CD8-positive, alpha-beta memory T cell (primary cell): ENCODE measurements at places on chromosomes 11 and 22.
A peak's percentile ranks its signal among the peaks of the same experiment; 100 is the strongest.

DNA sequence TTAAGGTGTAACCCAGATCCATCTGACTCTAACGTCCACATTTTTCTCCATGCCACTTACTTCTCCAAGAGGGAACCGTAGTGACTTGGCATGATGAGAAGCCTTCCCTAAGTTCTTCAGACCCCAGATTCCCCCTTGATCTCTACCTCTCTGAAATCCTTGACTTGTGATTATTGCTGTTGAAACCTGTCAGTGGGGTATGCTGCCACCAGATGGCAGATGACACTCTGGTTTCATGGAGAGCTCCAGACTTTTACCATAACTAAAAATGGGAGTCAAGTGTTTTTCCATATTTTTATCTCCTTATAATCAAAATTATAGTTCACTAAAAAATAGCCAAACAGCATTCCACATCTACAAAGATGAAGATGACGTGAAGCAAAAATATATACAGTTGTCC lies 504.2 kb downstream of the SOX6 start:
- H3K4me1 ChIP-seq: no peaks in the 10 kb centered on the region
- no peak overlapping the region for H3K4me3 ChIP-seq
- DNase-seq: no peak

- H3K4me1 ChIP-seq: no peaks in the 10 kb centered on the region
- H3K4me3 ChIP-seq: no peak overlapping the region
- no peak overlapping the region for H3K27ac ChIP-seq
Observed at GRCh38 chr22:32745251-32745995, 56.1 kb upstream of the TIMP3 start.

GRCh38 chr11:124970925-124971324 lies 16.9 kb downstream of the CCDC15 start:
- no peak overlapping the region for H3K4me3 ChIP-seq
- no peaks in the 10 kb centered on the region for H3K4me1 ChIP-seq
- DNase-seq: no peak
- no peaks in the 10 kb centered on the region for H3K36me3 ChIP-seq
- H3K27ac ChIP-seq: no peak overlapping the region

DNA sequence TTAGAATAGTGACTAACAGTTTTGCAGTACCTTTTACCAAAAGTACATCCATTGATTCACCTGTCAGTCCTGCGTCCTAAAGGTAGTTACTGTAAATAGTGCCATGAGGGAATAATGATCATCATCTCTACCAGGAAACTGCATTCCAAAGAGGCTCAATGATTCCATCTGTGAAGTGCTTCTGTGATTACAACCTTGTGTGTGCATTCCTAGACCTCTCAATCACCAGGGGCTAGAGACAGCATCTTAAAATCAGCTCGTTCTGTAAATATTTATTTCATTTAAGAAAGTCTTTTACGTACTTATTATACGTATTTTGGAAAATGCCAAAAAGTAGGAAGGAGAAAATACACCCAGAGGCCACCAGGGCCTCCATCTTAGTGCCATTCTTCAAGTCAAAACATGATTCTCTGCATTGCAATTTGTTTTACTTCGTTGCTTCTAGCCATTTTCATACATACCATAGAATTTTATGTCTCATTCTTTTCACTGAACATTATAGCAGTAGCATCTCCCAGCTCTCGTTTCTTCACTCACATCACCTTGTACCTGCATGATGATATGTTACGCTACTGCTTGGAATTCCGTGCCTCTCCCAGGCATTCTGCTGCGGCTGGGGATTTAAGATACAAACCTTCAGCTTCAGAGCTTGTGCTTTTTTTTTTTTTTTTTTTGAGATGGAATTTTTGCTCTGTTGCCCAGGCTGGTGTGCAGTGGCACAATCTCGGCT lies 117.0 kb downstream of the SEZ6L start:
- no peak for DNase-seq
- no peaks in the 10 kb centered on the region for H3K4me1 ChIP-seq
- peaks cover 7% of the 10 kb centered on the region for H3K27me3 ChIP-seq
- H3K27ac ChIP-seq: no peak overlapping the region

GRCh38 chr11:65858681-65859087 lies 704 bp upstream of the CFL1 start:
- H3K27me3 ChIP-seq: no peaks in the 10 kb centered on the region
- peaks cover 47% of the 10 kb centered on the region for H3K36me3 ChIP-seq
- H3K4me1 ChIP-seq: peaks cover 57% of the 10 kb centered on the region
- DNase-seq: no peak
- H3K27ac ChIP-seq: peak overlapping the region; percentile 93

- DNase-seq: no peak
- H3K27ac ChIP-seq: no peak overlapping the region
- no peak overlapping the region for H3K4me3 ChIP-seq
- H3K4me1 ChIP-seq: peaks cover 29% of the 10 kb centered on the region
- no peaks in the 10 kb centered on the region for H3K27me3 ChIP-seq
Observed at GRCh38 chr22:23790819-23791737, 4.3 kb downstream of the SMARCB1 start.

DNA sequence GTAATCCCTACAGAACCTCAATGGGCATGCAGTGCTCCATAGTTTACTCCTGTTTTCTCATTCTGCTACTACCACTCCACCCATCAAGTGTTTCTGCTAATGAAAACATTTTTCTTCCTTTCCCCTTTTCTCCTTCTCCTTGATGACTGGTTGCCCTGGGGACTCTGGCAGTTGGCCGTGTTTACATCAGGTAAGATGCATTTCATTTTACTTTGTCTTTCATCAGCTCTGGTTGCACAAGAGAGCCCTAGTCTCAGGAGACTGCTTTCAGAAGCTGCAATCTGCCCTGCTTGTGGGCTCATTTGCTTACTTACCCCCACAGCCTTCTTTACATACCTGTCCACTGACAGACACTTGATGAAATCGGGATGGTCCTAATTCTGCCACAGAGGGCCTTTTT lies 19.6 kb upstream of the LIMK2 start:
- H3K36me3 ChIP-seq: peaks cover 31% of the 10 kb centered on the region
- H3K4me1 ChIP-seq: no peaks in the 10 kb centered on the region
- H3K27me3 ChIP-seq: no peaks in the 10 kb centered on the region
- H3K27ac ChIP-seq: no peak overlapping the region

DNA sequence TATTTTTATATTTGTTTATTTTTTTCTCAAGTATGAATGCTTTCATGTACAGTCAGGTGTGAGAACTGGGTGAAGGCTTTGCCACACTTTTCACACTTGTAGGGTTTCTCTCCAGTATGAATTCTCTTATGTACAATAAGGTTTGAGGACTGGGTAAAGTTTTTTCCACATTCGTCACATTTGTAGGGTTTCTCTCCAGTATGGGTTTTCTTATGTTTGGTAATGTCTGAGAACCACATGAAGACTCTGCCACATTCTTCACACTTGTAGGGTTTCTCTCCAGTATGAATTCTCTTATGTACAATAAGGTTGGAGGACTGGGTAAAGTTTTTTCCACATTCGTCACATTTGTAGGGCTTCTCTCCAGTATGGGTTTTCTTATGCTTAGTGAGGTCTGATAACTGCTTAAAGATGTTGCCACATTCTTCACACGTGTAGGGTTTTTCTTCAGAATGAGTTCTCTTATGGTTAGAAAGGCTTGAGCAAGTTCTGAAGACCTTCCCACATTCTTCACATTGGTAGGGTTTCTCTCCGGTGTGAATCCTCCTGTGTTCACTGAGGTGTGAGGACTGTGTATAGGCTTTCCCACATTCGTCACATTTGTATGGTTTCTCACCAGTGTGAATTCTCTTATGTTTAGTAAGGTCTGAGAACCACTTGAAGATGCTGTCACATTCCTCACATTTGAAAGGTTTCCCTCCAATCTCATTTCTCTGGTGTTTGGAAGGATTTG lies 19.7 kb downstream of the ZNF195 start:
- H3K27me3 ChIP-seq: no peaks in the 10 kb centered on the region
- no peaks in the 10 kb centered on the region for H3K4me1 ChIP-seq
- peaks cover 44% of the 10 kb centered on the region for H3K36me3 ChIP-seq
- DNase-seq: no peak
- no peak overlapping the region for H3K4me3 ChIP-seq

DNA sequence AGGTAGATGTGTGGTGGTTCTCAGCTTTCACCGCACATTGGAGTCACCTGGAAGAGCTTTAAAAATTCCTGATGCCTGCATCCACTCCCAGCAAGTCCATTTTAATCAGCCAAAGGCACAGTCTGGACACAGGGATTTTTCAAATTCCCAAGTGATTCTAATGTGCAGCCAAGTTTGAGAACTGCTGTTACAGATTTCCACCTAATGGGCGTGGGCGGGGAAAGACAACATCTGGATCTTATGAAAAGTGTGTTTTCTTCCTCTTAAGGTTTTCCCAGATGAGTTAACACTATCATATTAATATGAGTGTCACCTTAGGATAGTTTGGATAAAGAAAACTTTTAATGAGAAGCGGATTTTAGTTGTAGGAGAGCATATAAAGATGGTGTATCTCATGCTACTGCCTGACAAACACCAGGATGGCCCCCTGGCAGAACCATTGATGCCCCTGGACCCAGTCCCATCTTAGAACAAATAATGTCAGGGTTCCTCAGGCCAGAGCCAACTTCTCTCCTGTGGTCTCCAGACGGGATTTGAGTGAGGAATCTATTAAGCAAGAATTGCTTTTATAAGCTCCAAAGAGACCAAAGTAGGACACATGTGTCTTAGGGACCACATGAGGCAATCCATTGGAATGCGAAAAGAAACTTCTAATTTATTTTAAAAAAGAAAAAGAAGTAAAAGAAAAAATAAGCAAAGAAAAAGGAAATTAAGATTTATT lies 31.9 kb downstream of the POU2AF1 start:
- H3K27ac ChIP-seq: no peak overlapping the region
- H3K36me3 ChIP-seq: no peaks in the 10 kb centered on the region
- H3K4me3 ChIP-seq: no peak overlapping the region

- DNase-seq: no peak
- H3K4me1 ChIP-seq: no peaks in the 10 kb centered on the region
- H3K4me3 ChIP-seq: no peak overlapping the region
Observed at GRCh38 chr11:124285610-124286344, 28.0 kb downstream of the OR8D1 start.

DNA sequence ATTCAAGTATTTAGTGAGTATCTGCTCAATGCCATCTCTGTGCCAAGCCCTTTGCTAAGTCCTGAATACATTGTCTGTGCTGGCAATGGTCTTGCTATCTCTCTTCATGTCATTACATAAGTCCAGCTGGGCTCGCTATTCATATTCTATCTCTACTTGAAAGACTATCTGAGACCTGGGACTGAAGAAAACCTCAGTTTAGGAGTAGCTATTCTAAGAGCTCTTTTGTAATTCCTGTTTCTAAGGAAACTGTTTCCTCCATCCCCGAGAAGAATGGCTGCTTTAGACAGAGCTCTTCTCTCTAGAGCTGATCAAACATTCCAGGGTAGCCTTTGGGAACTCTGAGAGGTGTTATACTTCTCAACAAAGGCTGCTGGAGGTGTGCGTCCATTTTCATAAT lies 33.0 kb downstream of the SLC17A6 start:
- H3K36me3 ChIP-seq: no peaks in the 10 kb centered on the region
- H3K27me3 ChIP-seq: no peaks in the 10 kb centered on the region
- no peak overlapping the region for H3K4me3 ChIP-seq
- no peak overlapping the region for H3K27ac ChIP-seq
- H3K4me1 ChIP-seq: no peaks in the 10 kb centered on the region

- DNase-seq: no peak
- H3K4me3 ChIP-seq: no peak overlapping the region
- no peak overlapping the region for H3K27ac ChIP-seq
- H3K4me1 ChIP-seq: no peaks in the 10 kb centered on the region
Observed at GRCh38 chr11:36108881-36109589, 165.2 kb downstream of the LDLRAD3 start.

DNA sequence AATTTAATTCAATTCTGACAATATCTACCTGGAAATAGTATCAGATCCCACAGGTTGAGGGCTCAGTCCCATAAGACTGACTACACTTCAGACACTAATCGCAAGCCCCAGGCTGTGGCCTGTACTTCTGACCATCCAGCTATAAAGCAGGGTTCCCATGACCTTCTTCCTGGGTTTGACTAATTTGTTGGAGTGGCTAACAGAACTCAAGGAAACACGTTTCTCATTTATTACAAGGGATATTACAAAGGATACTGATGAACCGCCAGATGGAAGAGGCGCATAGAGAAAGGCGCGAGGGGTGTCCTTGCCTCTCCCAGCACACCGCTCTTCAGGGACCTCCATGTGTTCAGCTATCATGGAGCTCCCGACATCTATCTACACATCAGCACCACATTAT lies 13.7 kb downstream of the CLTCL1 start:
- H3K27me3 ChIP-seq: no peaks in the 10 kb centered on the region
- DNase-seq: no peak
- H3K4me3 ChIP-seq: no peak overlapping the region
- no peaks in the 10 kb centered on the region for H3K36me3 ChIP-seq

GRCh38 chr11:34791780-34792542 lies 124.2 kb downstream of the APIP start:
- H3K27me3 ChIP-seq: no peaks in the 10 kb centered on the region
- H3K4me1 ChIP-seq: no peaks in the 10 kb centered on the region
- H3K27ac ChIP-seq: no peak overlapping the region
- H3K4me3 ChIP-seq: no peak overlapping the region
- no peak for DNase-seq

- H3K27me3 ChIP-seq: no peaks in the 10 kb centered on the region
- H3K36me3 ChIP-seq: peaks cover 8% of the 10 kb centered on the region
- peak overlapping the region; percentile 10 for H3K27ac ChIP-seq
- H3K4me3 ChIP-seq: peak overlapping the region; percentile 44
Observed at GRCh38 chr11:118216621-118217481, 8.0 kb downstream of the JAML start.

GRCh38 chr22:26115266-26115665 lies 54.0 kb upstream of the SEZ6L start:
- H3K4me3 ChIP-seq: no peak overlapping the region
- no peak for DNase-seq
- H3K27ac ChIP-seq: no peak overlapping the region
- H3K4me1 ChIP-seq: no peaks in the 10 kb centered on the region
- no peaks in the 10 kb centered on the region for H3K36me3 ChIP-seq

GRCh38 chr11:86800960-86801272 lies 574 bp downstream of the PRSS23 start:
- DNase-seq: no peak
- H3K4me1 ChIP-seq: peaks cover 9% of the 10 kb centered on the region
- no peaks in the 10 kb centered on the region for H3K27me3 ChIP-seq
- no peak overlapping the region for H3K27ac ChIP-seq

- no peaks in the 10 kb centered on the region for H3K4me1 ChIP-seq
- H3K27me3 ChIP-seq: no peaks in the 10 kb centered on the region
- no peaks in the 10 kb centered on the region for H3K36me3 ChIP-seq
- no peak overlapping the region for H3K4me3 ChIP-seq
Observed at GRCh38 chr11:103806130-103806895, 230.1 kb upstream of the DDI1 start.

DNA sequence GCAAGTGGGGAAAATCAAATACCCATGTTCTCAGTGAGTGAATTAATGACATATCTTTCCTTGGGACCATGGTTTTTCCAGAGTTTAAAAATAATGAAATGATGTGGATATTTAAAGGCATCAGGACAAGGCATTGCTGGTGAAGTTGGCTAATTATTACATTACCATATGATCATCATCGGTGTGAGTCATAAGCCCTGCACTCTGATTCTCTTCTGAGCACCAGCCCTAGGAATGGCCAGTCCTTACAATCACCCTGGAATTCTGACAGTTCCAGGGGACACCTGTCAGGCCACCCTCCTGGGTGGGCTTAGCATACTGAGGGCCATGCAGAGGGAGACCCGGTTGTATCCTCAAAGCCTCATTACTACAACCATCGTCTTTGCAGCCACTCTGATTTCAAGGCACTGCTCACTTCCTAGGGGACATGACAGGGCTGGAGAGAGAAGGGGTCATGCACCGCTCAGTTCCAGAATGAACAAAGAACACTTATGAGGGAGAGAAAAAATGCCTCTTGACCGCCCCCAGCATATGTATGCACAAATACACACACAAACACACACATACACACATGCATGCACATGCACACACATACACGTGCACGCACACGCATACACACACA lies 365.0 kb downstream of the MIAT start:
- DNase-seq: no peak
- H3K4me3 ChIP-seq: no peak overlapping the region
- H3K27ac ChIP-seq: no peak overlapping the region
- H3K27me3 ChIP-seq: no peaks in the 10 kb centered on the region
- H3K36me3 ChIP-seq: no peaks in the 10 kb centered on the region
- H3K4me1 ChIP-seq: no peaks in the 10 kb centered on the region
